ENCODE measurements at places on chromosomes 16 and 17.

GRCh38 chr17:21020622-21021021 lies 22.2 kb downstream of the USP22 start:
- no peak for DNase-seq

DNA sequence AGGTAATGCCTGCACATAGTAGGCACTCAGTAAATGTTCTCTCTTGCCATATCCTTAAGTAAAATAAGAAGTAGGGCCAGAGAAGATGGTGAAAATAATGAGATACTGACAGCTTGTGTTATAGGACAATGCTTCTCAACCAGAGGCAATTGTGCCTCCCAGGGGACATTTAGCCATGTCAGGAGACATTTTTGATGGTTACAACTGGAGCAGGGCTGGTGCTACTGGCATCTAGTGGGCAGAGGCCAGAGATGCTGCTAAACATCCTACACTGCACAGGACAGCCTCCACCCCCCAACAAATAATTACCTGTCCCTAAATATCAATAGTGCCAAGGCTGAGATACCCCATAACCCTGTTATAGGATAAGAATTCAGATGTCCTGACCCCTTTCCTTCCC lies 1.7 kb downstream of the RAD51D start:
- no peak for DNase-seq

- DNase-seq, result peak; percentile 51
Observed at GRCh38 chr17:50550661-50551432, 3.9 kb downstream of the SPATA20 start.

DNA sequence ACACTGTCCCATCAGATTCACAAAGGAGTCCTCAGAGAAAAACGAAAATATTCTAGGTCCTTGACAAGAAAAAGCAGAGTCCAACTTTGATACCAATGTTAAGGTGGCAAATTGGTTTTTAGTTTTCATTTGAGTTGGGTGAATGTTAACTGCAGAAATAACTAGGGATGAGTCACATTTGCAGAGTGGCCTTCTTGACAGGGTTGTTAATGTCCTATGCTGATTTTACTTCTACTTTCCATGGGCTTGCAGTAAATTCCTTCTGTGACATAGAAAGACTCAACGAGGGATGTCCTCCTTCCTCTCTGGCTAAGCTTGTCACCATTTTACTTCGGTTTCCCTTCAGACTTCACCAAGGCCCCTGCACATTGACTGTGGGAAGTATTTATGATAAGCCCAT lies 47.2 kb upstream of the ICAM2 start:
- DNase-seq, result no peak

GRCh38 chr16:30922960-30923535 lies 324 bp upstream of the FBXL19 start:
- peak; percentile 99 for DNase-seq

- peak; percentile 40 for DNase-seq
Observed at GRCh38 chr17:5413682-5414081, 5.8 kb downstream of the NUP88 start.

- peak; percentile 51 for DNase-seq
Observed at GRCh38 chr17:56798916-56799315, 34.8 kb downstream of the C17orf67 start.

DNA sequence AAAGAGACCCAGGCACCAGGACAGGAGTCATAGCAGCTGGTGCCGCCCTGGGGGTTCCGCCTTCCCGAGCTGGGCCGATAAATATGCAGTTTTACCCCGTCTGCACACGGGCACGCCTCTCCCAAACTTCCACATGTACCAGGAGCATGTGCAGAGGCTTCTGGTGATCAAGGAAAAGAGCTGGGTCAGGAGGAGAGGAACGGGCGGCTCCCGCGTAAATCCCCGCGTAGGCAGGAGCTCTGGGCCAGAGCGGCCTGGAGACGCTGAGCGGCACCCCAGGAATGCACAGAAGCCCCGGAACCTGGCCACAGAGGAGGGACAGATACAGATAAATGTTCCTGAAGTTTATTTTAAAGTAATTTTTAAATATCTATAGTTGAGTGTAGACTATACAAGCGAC lies 46.6 kb upstream of the METRNL start:
- no peak for DNase-seq

DNA sequence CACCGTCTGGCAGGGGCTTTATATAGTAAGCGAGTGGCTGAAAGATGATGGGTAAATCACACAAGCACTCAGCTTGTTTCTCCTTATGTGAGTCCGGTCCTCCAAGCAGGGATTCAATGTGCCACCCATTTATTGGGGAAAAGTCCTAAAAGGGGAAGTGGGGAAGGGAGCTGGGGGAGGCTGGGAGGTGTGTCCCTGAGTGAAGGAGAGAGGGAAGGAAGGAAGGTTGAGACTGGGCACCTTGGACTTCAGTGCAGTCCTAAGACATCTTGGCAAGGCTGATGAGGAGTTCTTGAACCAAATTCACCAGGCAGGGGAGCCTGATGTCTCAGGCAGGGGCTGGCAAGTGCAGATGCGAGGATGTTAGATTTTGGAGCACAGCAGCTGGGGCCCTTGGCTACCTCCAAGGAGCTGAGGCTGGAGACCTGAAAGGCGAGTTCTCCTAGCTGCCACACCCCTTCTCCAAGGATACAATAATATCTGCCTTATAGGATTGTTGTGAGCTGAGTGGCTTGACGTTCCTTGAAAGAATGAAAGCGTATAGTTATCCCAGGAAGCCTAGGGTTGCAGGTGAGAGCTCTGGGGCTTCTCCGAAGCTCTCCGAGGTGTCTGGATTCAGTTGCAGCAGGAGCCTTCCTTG lies 23.0 kb upstream of the CYLD start:
- no peak for DNase-seq

- no peak for DNase-seq
Observed at GRCh38 chr16:75039941-75040340, 41.1 kb downstream of the ZNRF1 start.

- DNase-seq, result no peak
Observed at GRCh38 chr17:80455336-80455710, 21.1 kb downstream of the NPTX1 start.

GRCh38 chr17:34979650-34980352 lies 511 bp upstream of the LIG3 start:
- DNase-seq, result no peak

DNA sequence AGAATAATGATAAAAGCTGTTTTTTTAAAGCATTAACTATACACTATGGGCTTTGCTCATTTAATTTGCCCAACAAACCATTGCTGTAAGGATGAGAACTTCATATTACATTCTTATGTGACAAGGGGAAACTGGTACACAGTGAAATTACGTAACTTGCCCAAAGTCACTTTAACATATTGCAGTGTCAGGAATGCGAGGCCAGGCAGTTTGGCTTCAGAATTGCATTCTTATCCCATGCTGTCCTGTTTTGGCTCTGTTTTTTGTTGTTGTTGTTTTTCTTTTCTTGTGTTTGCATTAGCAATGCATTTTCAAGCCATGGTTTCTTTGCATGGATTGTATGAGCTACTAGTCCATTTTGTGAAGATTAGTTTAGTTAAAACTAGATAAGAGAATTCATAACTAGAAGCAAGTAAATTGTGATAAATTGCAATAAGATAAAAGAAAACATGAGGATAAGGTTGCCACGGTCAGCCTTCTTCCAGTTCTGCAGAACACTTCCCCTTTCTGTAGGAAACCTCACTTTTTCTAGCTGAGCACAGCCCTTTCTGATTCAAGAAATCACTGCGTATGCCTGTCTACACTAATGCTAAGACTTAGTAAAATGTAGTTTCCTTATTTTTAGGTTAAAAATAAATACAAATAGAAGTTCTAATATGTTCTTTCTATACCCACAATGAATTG lies 221.3 kb upstream of the KCNJ16 start:
- DNase-seq, result no peak

DNA sequence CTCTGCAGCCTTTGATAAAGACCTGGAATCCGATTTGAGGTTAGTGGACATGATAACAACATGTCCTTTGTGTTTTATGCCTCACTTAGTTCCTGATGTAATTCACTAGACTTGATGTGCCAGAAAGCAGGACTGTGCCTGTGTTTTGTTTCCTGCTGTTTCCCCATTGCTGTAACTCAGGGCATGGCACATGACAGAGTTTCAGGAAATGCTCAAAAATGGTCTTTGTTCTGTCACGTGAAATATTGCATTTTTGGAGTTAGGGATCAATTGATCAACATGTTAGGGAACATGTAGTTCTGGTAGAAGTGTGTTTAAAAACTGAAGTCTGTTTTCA lies 32.8 kb downstream of the DHX38 start:
- DNase-seq, result no peak

DNA sequence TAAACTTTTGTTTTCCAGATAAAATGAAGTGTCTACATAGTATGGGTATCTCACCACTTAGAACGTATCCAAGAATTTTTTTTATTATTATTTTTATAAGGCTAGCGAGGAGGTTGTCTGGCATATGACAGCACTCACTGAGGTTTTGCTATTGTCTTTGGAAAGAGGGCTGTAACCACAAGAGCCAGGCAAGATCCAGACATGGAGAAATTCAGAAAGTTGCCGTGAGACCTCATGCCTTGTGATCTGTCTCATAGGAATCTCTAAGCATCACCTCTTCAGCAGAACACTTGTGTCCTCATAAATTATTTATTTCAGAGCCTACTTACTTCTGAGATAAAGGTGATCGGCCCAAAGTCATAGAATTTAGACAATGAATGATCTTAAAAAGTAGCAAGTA lies 410.8 kb downstream of the CDH11 start:
- no peak for DNase-seq

Data from NCI-H226 (cell line).